ENCODE measurements at places on chromosomes 1 and 21.

- no peak for DNase-seq
Measured at GRCh38 chr1:235317168-235317567, 10.8 kb downstream of the ARID4B start.

GRCh38 chr1:26359981-26360806 lies 6.3 kb upstream of the CRYBG2 start:
- DNase-seq = peak; percentile 64

GRCh38 chr1:19165501-19165900 lies 44.6 kb downstream of the UBR4 start:
- DNase-seq = no peak

GRCh38 chr1:181202986-181203555 lies 114.6 kb downstream of the IER5 start:
- no peak for DNase-seq

DNA sequence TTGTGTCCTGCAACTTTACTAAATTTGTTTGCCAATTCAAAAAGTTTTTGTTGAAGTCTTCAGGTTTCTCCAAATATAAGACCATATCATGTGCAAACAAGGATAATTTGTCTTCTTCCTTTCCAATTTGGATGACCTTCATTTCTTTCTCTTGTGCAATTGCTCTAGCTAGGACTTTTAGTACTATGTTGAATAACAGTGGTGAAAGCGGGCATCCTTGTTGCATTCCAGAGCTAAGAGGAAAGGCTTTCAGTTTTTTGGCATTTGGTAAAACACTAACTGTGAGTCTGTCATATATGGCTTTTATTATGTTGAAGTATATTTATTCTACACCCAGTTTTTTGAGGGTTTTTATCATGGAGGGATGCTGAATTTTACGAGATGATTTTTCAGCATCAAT lies 630.0 kb upstream of the ADGRL2 start:
- no peak for DNase-seq

DNA sequence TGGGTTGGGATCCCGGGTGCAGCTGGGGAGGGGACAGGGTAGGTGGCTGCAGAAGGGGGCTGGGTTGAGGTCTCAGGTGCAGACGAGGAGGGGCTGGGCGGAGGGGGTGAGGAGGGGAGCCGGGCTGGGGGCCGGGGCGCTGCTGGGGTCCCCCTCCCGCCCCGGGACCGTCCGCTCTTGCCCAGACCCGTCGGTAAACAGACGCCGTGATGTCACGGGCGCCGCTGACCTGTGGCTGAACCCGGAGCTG lies 22.3 kb downstream of the DHRS3 start:
- DNase-seq = no peak

- no peak for DNase-seq
Measured at GRCh38 chr1:15633756-15634420, 16.6 kb downstream of the DDI2 start.

GRCh38 chr1:218494449-218494852 lies 149.3 kb downstream of the TGFB2 start:
- DNase-seq = no peak

DNA sequence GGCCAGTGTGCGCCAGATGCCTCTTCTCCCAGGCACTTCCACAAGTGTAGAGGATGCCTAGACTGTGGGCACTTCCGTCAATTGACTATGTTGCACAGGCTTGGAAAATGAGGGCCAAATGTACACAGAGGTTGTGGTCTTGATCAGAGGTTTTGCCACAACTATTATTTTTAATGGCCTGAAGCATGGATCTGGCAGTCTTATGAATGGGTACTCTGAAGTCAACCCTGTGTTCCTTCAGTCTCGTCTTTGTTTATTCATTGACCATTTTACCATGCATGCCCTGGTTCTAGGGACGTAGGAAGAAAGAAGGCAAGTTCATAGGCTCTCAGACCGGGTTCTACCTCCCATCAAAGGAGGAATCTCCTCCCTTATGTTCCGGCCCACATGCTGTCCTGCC lies 329.1 kb downstream of the HHAT start:
- DNase-seq = no peak

- no peak for DNase-seq
Measured at GRCh38 chr1:165854101-165854845, 26.9 kb downstream of the UCK2 start.

DNA sequence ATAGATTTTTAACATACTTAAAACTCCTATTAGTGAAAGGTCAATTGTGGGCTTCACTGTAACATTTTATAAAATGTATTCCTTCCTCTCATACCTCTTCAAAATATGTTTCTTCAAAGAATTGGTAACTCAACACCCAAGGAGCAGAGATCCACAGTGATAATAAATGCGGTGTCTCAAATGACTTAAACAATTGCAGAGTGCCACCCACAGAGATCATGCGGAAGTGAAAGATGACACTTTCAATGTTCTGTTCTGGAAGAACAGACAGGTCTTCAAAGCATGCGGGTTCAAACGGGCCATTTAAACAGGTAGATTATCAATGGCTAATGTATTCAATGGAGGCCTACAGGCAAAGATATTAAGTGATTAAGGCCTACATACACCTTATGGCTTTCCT lies 157.0 kb upstream of the GREM2 start:
- no peak for DNase-seq

GRCh38 chr1:98653123-98653522 lies 8.4 kb upstream of the SNX7 start:
- no peak for DNase-seq

DNA sequence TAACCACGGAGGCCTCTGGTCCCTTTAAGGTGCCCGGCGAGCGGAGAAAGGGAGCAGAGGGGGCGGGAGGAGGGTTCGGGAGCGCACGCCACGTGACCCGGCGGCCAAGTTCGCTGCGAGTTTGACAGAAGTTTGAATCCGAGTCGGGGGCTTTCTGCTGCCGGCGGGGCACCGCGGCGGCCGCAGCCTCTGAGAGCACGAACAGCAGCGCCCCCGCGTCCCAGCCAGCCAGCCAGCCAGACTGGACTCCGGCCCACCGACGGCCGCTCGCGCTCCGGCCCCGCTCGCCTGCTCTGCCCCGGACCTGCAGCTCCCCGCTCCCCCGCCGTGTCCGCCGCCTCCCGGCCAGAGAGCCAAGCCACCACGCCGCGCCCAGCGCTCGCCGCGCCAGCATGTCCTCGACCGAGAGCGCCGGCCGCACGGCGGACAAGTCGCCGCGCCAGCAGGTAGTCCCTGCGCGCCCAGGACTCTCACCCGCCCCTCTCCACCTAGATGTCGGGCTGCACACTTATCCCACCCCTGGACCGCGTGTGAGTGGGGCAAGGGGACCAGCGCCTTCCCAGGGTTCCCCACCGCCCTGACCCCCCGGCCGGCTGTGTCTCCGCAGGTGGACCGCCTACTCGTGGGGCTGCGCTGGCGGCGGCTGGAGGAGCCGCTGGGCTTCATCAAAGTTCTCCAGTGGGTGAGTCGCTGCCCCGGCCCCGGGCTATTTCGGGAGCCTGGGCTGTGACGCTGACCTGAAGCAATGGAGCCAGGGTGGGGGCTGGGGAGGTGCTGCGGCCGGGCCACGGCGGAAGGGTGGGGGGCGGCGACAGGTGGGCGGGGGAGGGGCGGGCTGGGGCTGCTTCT lies at the start of gene SYPL2:
TSS of gene SYPL2 (plus strand) at position 95 of the 849 bp plus-strand sequence. CDS start at position 393, 298 bp downstream.
- peak; percentile 44 for DNase-seq

- no peak for DNase-seq
Measured at GRCh38 chr1:5980314-5981008, 11.8 kb downstream of the NPHP4 start.

DNA sequence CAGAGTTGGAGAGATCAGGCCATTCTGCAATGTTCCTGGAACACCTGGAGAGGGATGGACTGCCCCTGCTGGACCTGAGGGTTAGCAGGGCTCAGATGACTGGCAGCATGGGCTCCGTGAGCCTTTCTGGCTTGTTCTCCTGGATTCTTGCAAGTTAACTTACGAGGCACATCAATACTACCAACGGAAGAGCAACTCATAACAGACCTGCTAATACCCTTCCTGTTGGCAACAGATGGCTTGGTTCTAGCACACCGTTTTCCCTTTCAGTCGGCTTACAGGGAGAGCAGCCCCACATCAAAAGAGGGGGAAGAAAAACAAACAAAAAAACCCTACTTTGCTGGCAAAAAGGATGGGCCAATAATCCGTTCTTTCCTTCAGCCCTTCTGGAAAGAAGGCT lies 47.9 kb downstream of the SLC66A1 start:
- DNase-seq = no peak

DNA sequence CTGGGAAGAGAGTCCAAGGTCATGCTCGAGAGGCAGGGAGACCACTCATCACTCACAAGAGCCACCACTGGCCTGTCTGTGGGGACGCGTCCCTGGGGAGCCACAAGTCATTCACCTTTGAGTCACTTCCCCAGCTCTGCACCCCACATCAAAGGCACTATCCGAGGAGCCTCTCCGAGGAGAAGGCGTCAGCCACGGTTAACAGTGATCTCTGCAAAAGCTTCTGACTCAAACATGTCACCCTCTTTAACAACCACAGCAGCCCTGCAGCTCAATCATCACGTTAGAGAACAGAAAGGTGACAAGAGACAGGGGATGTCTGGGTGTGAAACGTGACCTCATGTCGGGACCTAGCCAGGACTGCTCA lies 9.0 kb downstream of the LRRC47 start:
- no peak for DNase-seq

DNA sequence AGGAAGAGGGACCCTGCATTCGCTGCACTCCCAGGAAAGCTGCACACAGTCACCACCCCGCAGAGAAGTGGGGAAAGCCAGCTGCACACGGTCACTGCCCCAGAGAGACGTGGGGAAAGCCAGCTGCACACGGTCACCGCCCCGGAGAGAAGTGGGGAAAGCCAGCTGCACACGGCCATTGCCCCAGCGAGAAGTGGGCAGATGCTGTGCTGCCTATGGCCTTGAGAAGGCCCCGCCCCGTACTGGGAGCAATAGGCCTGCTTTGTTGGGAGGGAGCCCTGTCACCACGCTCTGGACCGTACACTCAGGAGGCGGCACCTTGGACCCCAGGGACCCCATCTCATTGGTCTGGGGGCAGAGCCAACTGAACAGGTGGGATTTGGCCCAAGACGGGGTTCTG lies 4.3 kb upstream of the GPR153 start:
- no peak for DNase-seq

DNA sequence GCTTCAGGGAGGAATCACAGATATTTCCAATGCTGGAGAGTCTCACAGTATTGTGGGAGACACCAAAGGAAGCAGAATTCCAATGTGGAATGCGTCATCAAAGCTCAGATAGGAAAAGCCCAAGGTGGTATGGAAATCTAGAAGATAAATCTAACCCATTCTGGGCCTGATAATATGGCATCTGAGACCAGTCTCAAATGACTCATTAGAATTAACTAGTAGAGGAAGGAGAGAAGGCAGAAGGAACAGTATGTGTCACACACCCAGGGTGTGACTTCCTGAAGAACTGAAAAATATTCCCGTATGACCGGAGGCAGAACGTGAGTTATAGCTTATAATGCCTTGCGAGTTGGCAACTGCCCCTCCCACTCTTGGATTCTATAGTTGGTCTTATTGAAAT lies 499.2 kb downstream of the PLPP3 start:
- no peak for DNase-seq

GRCh38 chr21:27649323-27649722 lies 682.4 kb upstream of the ADAMTS5 start:
- DNase-seq = no peak

DNA sequence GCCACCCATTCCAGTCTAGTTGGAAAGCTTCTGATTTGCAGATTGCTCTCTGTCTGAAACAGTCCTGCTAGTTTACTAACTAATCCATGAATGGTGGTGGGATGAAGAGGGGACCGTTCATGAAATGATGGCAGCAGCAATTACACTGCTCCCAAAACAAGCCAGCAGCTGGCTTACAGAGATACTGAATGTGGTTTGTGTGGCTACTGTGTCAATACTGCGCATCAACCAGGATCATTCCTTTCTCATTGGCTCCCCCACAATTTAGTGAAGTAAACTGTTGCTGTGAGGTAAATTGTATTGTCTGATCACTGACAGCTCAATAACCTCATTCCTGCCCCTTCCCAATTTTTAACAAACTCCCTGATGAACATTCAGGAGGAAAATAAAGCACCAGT lies 191.3 kb upstream of the LMO4 start:
- no peak for DNase-seq

- DNase-seq = no peak
Measured at GRCh38 chr1:233641029-233641428, 27.1 kb downstream of the KCNK1 start.

DNA sequence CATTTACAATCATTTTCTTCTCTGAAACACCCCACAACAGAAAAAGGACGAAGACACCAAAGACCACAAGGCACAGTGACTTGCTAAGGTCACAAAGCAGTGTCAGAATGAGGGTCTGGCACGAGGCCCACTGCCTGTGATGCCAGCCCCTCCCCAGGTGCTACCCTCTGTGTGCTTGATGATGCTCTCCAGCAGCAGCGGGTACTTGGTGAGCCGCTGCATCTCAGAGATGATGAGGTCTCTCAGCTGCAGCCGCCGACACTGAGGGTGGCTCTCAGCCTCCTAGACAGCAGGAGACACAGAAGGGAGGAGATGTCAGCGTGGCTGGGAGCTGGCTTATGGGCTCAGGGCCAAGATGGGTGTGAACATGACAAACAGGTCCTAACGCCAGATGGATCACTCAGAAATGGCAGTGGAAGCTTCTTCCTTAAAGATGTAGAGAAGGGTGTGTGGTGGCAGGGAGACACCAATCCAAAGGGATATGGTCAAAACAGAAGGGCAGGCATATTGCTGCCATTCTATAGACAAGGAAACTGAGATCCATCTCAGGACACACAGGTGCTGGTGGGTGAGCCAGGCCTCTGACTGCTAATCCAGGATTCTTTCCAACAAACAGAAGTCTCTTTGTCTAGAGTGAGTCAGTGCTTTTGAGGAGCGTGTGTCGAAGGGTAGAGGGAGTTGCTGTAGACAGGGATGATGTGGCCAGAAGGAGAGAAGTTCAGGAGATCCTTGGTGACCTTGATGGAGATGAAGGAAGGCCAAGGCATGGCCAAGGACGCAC lies 25.6 kb downstream of the LRRC71 start:
- DNase-seq = no peak

DNA sequence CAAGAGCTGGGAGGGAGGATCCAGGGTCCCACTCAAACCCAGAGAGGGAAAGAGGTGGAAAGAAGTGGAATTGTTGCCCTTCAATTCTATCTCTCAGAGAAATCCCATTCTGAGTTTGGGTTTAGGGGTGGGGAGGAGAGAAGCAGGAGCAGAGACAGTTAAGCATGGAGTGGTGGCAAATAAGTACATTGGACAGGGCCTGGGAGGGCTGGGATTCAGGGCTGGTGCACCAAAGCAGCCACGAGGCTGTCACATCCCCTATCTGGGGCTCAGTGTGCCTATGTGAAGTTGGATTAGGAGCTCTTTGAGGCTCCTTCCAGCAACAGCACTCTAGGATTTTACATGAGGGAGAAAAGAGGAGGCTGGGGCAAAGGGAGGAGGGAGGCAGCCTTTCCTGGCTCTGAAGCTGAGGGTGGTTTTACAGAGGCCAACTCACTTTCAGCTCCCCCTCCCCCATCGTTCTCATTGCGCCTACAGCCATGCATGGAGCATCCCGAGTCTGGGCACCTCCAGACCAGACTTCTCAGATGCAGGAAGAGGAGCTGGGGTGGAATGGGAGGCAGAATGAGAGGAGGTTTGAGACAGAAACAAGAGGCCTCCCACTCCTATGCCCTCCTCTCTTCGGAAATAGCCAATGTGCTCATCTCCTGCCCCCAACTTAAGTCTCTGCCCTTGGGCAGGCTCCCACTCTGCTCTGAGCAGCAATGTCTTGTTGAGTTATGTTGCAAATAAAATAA lies 3.0 kb upstream of the SYT6 start:
- DNase-seq = no peak

Data from activated CD8-positive, alpha-beta memory T cell treated with anti-CD3 and anti-CD28 coated beads, Interleukin-2, amount 50 U/mL, for 4 hours (primary cell).